Calu3 (cell line): ENCODE measurements at places on chromosomes 4 and X.

- DNase-seq = no peak
Observed at GRCh38 chrX:96843566-96843965, 40.1 kb upstream of the RPA4 start.

- DNase-seq = no peak
Observed at GRCh38 chrX:34839451-34839850, 103.1 kb upstream of the FAM47B start.

DNA sequence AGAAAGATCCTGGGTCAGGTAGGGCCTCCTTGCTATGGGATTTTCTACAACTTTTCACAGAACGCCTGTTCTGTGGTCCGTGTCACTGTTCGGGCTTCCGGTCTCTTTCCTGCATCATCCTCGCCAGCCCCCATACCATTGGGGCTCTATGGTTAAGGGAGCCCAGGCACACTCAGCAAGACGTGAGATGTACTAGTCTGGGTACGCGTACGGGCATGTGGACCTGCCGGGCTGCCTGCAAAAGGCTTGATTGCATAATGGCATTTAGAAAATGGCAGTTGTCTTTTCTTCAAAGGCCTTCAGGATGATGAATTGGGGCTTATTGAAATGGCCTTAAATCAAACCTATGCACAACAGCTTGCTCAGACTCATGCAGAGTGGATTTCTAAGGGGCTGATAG is 86.7 kb downstream of the CNGA2 start:
- DNase-seq = no peak

GRCh38 chr4:156763511-156763910 is 208.1 kb downstream of the PDGFC start:
- no peak for DNase-seq

DNA sequence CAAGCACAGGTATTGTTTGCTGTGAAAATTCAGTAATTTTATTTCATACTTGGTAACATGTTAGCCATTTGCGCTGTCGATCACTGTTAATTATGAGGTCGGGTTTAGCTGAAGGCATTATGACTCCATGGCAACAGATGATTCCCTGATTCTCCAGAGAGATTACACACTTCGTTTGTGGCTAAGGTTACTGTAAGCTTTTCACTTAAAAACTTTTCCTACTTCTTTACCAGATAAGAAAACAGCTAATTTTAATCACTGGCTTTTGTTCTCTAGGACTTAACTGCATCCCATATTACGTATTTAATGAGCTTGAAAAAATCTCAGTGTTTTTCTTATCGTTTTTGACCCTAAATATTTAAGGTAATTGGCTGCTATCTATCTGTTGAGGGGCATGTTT is 2.1 kb downstream of the GSTCD start:
- DNase-seq = no peak

DNA sequence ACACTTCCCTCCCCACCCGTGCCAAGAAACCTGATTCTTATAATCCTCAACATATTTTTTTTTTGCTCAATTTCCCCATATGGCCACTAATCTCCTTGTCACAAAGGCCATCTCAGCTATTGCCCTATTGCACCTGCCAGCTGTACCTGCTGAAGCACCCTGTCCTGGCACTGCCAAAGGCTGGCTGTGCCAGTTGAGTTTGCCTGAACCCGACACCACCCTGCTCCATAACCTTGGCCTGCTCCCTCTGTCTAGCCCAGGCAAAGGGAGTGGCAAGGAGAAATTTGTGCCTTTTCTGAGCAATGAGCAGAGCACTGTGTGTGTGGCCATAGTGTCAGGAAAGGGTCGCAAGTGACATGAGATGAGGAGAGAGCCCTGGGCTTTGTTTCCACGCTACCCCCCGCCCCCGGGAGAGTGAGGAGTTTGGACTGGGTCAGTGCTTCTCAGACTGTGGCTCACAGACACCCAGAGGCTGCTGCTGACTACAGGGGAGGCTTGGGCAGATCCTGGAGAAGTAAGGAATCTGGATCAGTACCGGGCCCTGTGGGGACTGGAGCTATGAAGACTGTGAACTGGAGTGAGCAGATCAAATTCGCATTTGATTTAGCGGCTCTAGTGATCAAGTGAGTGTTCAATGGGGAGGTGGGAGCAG is 42.2 kb upstream of the HMGB3 start:
- no peak for DNase-seq

- DNase-seq = no peak
Observed at GRCh38 chrX:78131117-78131516, 8.3 kb downstream of the TAF9B start.

DNA sequence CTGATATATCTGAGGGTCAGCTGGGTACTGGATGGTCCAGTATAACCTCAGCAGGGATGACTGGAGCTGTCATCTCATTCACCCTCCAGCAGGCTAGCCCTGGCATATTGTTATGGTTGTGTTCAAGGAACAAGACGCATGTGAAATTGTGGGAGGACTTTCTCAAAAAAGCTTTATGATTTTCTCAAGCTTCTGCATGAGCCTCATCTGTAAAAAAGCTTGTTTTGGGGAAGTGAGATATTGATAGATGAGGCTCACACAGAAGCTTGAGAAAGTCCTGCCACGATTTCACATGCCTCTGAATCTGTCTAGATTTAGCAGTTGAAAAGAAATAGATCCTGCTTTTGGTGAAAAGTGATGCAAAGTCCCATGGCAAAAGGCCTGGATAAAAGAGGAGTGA is 93.4 kb downstream of the SPCS3 start:
- no peak for DNase-seq

DNA sequence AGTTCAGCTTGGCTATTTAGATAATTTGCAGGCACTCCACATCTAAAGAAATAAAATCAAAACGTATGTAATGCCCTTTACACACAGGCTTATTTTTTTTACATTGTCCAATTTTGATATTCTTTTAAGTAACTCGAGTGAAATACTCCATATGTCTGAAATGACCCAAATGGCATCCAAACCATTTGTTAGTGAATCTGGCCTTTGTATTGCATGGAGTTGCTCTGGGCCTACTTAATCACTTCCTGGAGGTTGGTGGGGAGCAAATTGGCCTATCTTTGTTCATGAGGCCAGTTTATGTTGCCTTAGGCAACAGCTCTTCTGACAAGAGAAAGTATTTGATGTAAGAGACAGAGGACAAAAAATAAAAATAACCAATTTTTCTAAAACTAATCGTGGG is 47.6 kb upstream of the TMEM131L start:
- DNase-seq = no peak

DNA sequence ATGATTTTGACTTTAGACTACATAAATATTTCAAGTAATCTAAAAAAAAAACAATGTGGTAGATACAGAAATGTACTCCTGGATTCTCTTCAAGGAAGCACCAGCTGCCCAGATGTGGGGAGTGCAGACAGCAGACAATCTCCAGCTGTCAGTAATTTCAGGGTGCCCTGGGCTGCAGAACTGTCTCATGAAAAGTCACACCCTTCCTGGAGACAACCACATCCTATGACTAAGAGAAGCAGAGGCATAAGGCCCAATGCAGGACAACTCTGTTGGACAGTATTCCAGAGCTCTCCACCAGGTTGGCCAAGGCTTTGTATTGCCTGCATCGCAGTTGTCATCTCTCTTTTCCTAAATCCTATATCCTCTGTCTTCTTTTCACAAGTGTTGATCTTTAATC is 34.4 kb upstream of the BLTP1 start:
- DNase-seq = no peak

DNA sequence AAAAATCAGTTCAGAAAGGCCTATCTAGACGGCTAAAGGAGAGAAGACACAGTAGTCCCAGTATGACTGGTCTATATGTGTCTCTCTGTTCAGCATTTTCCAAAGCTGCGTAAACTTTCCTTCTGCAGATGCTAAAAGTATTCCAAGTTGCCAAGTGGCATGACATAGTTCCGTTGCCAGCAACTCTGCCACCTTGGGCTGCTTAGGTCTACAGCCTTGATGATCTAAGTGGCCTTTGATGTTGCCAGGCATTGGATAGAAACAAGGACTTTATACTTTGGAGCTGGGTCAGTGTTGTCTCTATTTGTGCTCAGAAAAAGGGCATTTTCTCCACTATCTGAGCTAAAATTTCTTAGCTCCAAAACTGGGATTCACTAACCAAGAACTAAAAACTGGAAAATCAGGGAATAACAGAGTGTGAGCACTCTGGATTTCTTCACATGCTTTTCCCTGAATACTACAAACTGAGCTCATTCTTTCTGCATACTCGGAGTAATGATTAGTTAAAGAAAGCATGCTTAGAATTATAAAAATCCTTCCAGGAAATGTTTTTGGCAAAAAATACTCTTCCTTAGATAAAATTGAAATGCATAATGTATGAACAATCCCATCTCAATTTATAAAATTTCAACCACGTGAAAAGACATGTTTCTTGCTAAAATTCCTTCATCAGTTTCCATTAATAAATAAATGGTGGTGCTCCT is 191.4 kb downstream of the ADAMTS3 start:
- no peak for DNase-seq

DNA sequence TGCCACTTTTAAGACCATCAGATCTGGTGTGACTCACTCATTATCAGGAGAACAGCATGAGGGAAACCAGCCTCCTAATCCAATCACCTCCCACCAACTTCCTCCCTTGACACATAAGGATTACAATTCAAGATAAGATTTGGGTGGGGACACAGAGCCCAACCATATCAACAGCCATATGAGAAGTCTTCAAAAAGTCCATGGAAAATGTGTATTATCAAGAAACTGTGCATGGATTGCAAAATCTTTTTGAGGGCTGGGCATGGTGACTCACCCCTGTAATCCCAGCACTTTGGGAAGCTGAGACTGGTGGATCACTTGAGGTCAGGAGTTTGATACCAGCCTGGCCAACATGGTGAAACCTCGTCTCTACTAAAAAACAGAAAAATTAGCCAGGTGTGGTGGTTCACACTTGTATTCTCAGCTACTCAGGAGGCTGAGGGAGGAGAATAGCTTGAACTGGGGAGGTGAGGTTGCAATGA is 17.8 kb upstream of the RPL39 start:
- DNase-seq = no peak

DNA sequence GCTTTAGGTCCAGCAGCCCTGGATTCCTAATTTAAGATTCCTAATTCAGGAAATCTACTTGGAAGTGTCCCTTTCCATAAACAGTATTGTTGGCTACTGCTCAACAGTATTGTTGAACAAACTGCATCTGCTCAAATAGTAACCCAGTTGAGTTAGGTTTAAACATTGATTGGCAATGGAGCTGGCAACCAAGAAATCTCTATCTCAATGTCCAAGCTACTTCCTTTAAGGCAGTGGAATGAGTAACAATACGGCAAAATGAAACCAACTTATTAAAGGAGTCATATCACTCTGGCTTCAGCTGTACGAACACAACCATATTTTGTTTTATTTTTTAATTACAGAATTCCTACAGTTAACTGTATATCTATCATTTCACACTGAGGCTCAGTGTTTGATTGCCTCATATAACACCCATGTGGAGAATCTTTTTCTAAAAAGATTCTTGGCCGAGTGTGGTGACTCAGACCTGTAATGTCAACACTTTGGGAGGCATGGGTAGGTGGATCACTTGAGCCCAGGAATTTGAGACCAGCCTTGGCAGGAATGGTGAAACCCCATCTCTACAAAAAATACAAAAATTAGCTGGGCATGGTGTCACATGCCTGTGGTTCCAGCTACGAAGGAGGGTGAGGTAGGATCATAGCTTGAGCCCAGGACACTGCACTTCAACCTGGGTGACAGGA is 71.7 kb upstream of the IL13RA1 start:
- DNase-seq = peak; percentile 22

DNA sequence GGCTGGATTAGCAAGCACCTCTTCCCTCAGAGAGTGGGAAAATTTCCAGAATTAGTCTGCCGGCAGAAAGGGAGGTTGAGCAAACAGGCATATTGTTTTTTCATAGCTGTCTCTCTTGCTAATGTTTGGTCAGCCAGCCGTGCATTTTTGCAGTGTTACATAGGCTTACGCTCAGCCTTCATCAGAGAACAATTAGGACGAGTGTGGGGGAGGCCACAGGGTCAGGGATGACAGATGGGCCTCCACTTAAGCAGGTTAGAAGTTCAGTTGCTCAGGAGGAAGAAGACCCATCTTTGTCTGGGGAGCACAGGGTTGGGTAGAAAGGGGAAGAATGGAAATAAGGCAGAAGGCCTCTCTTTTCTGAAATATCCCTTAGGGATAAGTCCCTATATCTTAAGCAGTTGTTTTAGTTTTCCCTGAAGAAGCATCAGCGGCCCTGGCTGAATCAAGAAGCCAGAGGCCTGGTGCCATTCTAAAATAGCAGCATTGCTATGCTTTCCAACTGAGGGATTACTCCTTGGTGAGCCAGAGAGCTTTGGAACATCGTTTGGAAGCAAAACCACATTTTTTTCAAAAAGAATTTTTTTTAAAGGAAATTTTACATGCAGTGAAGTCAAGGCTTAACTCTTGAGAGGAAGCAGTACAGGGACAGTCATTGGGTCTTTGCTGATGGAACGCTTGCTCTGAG is 118.8 kb downstream of the SMIM20 start:
- no peak for DNase-seq

DNA sequence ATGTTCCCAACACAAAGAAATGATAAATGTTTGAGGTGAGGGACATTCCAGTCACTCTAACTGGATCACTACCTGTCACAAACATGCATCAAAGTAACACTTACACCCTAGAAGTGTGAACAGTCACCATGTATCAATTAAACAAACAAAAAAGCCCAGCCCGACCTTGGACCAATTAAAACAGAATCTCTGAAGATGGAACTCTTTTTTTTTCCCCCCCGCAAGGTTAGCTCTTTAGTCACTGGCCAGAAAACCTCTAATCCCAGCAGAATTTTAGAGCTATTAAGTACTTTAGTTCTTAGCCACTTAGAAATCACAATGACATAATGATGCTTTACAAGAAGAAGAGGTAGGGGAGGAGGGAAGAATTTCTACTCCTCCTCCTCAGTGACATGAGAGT is 154.5 kb downstream of the PALLD start:
- no peak for DNase-seq

DNA sequence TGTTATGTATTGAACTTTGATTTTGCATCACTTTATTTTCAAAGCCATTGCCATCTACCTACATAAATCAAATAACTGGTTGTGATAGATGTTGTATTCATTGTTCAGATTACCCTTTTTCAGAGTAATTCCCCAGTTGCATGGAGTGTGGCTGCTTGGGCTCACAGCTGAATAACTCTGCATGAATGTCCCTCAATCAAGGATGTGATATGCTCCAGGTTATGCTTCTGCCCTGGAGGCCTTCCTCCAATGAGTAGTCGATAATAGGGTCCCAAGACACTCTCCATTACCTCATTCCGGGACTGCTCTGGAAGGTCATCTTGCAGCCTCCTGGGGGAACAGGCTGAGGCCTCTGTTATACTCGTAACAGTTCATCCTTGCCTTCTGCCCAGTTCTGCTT is 251.8 kb downstream of the ADGRL3 start:
- no peak for DNase-seq
